ENCODE measurements at places on chromosomes 7 and 10.

DNA sequence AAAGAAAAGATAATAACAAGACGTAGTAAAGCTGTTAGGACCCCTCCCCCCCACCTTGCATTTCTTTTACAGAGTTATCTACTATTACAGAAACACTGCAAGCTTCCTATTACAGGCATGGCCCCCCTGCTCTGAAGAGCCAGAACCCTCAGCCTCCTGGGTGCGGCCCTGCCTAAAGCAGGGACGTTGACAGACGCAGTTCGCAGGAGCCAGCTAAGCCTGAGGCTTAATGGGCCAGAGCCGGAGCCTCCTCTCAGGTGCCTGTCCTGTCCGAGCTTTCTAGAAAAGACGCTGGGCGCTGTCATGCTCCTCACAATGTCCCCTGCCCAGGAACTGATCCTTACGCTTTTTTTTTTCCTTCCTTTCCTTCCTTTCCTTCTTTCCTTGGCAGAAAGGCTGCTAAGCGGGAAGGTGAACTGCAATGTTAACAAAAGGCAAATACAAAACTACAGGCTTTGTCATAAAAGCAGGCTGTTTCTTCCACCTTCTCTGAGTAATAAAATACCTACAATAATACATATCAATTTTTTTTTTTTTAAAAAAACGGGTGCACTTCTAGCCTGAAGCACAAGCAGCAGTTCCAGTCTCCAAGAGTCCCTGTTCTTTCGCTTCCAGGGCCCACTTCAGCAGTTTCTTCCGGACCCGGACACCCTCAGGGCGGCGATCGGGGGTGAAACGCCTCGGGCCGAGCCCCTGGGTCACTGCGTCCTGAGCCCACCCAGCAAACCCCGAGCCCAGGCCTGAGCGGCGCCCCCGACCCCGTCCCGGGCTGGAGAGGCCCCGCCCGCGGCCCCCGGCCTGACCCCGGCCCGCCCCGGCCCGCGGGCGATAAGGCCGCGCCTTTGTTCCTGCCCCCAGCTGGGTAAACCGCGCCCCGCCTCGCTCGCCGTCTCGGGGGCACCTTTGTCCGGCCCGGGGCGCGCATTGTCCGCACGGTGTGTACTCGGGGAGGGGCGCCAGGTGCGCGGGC is 11.2 kb downstream of the MNX1 start:
- no peak for DNase-seq

- no peak for DNase-seq
These were observed 14.0 kb downstream of the IDI2 start for GRCh38 chr10:1011696-1012095.

GRCh38 chr10:11450427-11450826 is 161.0 kb downstream of the USP6NL start:
- no peak for DNase-seq

DNA sequence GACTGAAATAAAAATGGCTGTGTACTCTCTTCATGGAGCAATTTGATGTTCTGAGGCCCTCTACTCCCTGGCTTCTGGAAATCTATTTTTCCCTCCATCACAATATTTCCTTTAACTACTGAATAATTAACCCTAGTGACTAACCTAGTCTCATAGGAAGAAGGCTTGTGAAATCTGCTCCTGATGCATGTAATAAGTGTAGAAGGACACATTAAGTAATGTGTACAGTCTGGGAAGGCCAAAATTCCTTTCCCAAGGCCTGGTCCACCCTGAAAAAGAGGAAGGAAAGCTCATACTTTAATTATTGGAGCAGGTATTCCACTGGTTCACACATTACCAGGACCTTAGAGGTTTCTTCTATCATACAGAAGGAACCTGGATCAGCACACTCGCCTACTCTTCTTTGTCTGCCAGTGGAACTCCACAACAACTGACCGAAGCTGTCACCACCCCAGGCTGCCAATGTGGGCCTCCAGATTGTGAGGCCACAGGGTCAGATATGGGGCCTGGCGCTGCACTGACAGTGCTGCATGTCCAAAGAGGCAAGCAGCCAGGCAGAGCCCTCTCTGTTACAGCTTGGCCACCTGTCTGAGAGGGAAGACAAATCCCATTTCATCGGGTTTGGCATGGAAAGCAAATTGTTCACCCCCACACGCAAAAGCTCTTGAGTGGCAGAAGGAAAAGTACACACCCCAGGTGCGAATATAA is 54.4 kb upstream of the FAM133B start:
- DNase-seq = no peak

GRCh38 chr10:79160191-79160590 is 91.4 kb downstream of the ZMIZ1 start:
- no peak for DNase-seq
